ENCODE measurements at places on chromosomes 3 and 15.

DNA sequence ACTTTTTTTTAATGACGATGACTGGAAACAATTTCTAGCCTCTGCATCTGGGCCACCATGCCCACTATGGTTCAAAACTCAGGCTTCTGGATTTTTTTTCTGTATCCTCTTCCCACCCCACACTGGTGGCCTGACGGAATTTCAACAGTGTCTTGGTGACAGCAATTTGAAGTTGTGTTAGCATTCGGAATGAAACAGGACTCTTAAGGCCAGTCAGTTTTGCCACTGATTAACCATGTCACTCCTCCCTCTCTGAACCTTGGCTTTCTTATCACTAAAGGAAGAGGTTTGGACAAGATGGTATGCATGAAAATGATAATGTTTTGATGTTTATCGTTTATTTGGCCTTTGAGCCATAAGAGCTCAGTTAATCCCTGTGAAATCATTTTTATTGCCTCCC is 41.6 kb upstream of the BDH1 start:
- no peak for DNase-seq

DNA sequence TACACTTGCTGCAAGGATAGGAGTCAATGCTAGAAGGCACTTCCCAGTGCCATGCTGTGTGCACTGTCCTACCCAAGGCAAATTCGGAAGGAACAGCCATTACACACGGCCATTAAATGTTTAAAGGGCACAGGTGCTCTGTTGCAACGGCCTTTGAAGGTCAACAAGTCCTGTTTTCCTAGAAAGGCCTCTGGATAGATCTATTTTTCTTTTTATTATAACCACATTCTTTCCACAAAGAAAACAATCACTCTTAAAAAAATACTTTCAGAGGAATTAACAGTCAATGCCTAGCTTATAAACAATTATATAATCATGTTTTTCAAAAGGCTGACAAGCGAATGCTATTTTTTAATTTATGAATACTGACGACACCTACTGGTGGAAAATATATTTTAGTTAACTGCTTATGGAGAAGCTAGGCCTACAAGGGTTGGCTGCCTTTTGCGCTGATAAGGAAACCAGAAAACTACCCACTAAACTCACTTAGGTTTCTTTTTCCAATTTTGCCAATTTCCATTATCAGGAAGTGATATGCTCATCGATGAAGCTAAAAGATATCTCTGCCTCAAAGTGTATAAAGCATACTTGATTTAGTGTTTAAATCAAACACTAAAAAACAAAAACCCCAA is 2.4 kb downstream of the ARHGEF3 start:
- DNase-seq: no peak

DNA sequence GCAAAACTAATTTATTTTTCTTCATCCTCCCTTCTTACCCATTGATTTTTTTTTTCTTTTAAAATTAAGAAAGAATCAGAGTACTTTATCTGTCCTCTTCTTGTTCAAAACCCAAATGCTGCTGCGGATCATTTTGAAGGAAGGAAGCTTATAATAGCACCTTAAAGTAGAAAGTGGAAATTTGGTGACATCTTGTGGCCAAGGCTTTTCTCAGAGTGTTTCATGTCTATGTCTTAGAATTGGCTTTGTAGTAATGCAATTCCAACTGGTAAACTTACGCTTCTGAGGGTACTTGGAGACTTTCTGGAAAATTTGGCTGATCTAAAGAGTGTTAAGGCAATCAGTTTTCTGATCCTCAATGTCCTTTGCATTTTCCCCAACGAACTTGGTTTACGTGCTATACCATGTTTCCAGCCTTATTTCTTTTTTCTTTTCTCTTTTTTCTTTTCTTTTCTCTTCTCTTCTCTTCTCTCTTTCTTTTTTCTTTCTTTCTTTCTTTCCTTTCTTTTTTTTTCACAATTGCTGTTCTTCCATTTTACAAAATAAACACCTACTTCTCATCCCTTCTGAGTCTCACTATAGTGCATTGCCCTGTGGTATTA is 30.7 kb downstream of the C3orf38 start:
- DNase-seq: no peak

GRCh38 chr3:45975686-45976085 is 19.9 kb downstream of the FYCO1 start:
- DNase-seq: no peak

DNA sequence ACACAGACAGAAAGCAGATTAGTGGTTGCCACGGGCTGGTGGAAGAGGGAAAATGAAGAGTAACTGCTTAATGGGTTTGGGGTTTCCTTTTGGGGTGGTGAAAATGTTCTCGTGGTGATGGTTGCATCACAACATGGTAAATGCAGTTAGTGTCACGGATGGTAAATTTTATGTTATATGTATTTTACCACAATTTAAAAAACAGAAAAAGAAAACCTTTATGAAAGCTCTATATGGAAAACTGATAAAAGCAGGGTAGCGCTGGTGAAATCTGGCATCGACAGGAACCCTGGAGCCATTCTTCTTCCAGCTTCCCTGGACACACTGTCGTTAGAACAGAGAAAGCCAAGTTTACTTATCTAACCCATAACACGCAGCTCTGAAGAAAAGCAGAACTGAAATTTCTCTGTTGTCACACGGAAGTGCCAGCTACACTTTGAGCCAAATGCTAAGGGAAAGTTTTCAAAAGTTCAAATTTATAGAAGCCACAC is 287.7 kb upstream of the NR2F2 start:
- no peak for DNase-seq

DNA sequence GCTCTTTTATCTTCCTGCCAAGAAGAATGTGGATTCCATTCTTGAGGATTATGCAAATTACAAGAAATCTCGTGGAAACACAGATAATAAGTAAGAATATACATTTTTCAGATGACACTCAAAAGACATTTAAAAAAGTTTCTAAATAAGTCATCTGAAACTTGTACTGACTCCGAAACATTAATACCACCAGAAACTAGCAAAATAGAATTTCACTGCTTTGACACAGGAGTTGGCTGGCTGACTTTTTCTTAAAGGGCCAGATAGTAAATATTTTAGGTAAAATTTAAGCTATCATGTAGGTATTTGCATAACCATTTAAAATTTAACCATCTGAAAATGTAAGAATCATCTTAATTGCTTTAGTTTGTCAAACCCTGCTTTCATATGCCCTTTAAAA is 20.8 kb downstream of the MORF4L1 start:
- DNase-seq: no peak

GRCh38 chr15:70319466-70319865 is 221.7 kb upstream of the TLE3 start:
- no peak for DNase-seq

- DNase-seq: no peak
Measured at GRCh38 chr3:128616516-128617269, 33.9 kb downstream of the RPN1 start.

Measured in ELF-1 (cell line).